Stimulated activated CD4-positive, alpha-beta T cell treated with anti-CD3 and anti-CD28 coated beads, Interleukin-1b, Interleukin-23, amount 100 ng/mL, for 48 hours (primary cell): ENCODE measurements at places on chromosomes 7 and 10.
A peak's percentile ranks its signal among the peaks of the same experiment; 100 is the strongest.

DNA sequence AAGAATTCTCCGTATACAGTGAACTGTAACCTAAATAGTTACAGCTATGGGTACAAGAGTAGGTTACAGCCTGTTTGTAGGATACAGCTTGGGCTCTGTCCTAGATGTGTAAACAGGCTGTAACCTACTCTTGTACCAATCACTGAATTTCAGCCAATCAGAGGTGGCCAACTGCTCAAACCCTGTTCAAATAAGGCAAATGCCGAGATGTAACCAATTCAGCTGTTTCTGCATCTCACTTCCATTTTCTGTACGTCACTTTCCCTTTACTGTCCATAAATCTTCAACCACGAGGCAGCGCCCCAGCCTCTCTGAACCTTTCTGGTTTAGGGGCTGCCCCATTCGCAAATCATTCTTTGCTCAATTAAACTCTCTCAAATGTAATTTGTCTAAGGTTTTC lies 8.3 kb upstream of the MMP21 start:
- no peak for DNase-seq

- DNase-seq: no peak
These were observed 71.5 kb downstream of the ZMIZ1 start for GRCh38 chr10:79140085-79140793.

GRCh38 chr10:50275650-50276235 lies 24.4 kb upstream of the ASAH2 start:
- peak; percentile 19 for DNase-seq

GRCh38 chr10:132158823-132159222 lies 27.9 kb upstream of the DPYSL4 start:
- peak; percentile 39 for DNase-seq

DNA sequence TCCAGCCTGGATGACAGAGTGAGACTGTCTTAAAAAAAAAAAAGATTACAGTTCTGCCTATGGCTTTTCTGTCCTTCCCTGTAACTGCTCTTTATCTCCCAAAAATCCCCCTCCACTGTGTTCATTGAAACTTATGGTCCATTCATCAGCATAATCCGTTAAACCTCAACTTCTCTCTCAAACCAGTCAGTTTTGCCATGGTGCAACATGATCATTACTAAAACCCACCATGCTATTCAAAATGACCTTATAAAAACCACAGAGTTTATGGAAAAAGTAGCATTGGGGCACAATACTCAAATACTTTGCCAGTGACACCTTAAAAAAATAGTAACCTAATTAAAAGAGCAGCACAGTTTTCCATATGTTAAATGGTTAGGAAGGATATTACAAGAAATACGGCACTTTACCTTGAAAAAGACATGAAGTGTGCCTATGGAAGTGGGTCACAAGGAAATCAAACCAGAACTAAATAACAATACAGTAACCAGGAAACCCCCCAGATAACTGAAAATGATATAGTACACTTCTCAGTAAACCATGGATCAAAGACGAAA lies 74.0 kb upstream of the ST8SIA6 start:
- DNase-seq: no peak

DNA sequence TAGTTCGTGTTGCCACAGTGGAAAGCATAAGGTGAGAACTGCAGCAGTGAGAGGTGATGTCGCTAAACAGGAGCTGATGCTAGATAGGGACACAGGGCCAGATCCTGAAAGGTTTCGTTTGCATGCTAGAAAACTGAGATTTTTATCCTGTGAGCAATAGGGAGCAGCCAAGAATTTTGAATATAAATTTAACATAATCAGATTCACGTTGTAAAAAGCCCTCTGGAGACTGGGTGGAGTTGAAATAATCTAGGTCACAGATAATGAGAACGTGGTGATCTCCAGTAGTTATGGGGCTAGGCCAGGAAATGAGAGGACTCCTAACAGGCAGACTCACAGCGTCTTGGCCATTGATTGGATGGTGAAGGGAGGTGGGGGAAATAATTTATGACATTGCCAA lies 92.1 kb upstream of the IMMP2L start:
- DNase-seq: no peak

GRCh38 chr10:62327885-62328284 lies 46.3 kb upstream of the ZNF365 start:
- no peak for DNase-seq

DNA sequence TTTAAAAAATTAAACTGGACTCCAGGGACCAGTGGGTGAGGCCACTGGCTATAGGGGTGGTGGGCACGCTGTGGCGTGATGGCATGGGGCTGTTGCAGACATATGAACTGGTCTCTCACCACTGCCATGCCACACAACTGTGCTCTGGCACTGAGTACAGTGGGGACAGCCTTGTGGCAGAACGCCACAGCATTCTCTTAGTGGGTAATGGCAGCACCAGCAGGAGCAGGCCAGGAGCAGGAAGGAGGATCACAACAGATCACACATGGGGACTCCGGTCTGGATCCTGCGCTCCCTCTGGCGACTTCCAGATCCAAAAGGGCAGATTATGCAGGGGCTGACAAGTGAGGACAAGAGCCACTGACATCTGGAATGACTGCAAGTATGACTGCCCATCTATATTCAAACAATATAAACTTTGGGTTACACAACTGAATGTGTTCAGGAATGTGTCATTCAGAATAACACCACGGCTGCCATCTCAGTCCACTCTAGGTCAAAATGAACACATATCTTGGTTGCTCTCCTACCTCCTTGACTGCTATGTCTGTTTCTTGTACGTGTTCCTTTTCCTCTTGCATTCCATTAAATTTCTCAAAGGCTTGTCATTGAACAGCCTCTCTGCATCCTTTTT lies 176.0 kb downstream of the KMT2E start:
- DNase-seq: no peak

GRCh38 chr7:43554423-43554822 lies 28.5 kb upstream of the STK17A start:
- DNase-seq: no peak

DNA sequence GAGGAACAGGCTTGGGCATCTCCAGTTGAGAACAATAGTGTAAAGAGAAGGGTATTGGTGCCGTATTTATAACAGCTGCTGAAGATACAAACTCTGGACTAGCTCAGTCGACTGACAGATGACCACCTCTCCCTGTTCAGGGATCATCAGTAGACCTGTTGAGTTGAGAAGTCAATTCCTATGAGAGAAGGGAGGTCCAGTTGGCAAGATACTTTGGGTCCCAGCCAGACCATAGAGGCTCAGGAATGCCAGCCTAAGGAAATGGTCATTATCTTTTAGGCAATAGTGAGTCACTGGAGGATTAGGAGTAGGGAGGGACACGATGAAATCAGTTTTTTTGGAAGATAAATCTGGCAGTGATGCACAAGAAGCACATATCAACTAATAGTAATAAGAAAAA lies 202.9 kb downstream of the TRIL start:
- no peak for DNase-seq

DNA sequence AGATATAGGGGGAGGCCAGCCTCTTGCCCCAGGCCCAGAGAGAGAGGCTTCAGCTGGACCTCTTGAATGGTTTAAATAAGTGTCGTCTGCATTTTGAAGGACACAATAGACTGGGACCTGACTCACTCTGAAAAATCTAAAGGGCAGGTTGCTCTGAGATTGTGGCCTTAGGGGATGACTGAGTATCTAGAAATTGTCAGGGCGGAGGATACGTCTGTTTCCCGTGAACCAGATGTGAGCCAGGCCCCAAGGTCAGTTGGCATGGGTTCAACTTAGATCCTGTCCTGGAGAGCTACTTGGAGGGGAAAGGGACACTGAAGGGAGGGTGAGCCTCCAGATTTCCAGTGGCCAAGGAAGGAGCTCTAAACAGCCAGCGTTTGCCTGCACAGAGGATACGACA lies 110.2 kb downstream of the CHN2 start:
- no peak for DNase-seq

GRCh38 chr10:113359655-113360054 lies 193.2 kb upstream of the HABP2 start:
- no peak for DNase-seq

DNA sequence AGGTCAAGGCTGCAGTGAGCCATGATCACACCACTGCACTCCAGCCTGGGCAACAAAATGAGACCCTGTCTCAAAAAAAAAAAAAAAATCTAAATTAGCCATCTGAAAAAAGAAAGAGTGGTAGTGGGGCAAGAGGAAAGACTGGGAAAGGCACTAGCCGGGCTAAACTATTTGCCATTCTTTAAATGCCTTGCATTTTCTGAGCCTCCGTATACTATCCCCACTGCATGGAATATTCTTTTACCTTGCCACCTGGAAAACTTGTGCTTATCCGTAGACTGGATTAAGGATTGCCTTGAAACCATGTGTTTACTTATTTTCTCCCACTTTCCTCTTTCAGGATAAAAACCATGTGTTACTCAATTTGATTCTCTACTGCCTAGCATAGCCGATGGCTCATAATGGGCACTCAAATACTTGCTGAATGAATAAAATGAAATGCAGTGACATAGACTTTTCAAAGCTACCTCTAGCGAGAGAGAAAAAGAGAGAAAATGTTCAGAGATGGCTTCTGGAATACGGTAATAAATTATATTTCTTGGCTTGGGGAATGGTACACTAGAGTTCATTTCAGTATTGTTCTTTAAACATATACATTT lies 30.6 kb downstream of the HYCC1 start:
- no peak for DNase-seq

DNA sequence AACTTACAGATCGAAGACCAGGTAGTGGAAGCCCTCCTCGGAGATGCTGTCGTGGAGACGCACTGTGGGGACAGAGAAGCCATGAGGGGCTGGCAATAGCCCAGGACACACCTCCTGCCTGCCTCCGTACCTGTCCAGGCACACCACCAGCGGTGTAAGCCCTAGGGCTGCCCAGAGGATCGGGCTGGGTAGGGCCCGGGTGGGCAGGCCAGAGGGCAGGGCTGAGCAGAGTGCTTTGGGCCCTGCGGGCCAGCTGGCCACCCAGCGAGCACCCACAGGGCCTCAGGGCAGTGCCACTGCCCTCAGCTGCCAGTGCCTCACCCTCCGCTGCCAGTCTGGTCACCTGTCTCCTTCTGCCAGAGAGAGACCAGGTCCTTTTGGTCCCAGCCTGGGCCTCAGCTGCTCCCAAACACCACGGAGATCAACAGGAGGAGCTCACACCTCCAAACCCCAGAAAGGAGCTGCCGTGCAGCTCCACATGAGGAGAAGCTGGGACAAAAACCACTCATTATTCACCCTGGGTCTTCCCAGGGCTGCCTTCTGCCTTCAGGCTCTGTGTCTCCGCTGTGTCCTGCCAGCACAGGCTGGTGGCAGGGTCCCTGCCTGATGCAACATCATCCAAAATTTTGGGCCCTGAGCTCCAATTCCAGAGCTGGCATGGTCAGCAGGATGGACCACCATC lies 58.2 kb downstream of the YKT6 start:
- no peak for DNase-seq

DNA sequence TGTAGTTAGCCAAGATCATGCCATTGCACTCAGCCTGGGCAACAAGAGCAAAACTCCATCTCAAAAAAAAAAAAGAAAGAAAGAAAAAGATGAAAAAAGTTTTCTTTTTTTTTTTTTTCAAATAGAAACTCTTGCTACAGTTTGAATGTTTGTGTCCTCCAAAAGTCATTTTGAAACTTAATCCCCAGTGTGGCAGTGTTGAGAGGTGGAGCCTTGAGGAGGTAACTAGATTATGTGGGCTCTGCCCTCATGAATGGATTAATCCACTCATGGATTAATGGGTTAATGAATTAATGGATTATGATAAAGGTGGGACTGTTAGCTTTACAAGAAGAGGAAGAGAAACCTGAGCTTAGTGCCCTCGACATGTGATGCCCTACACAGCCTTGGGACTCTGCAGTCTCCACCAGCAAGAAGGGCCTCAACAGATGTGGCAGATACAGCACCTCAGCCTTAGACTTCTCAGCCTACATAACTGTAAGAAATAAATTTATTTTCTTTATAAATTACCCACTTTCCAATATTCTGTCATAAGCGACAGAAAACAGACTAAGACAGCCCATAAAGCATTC lies 25.1 kb downstream of the CPEB3 start:
- DNase-seq: no peak

DNA sequence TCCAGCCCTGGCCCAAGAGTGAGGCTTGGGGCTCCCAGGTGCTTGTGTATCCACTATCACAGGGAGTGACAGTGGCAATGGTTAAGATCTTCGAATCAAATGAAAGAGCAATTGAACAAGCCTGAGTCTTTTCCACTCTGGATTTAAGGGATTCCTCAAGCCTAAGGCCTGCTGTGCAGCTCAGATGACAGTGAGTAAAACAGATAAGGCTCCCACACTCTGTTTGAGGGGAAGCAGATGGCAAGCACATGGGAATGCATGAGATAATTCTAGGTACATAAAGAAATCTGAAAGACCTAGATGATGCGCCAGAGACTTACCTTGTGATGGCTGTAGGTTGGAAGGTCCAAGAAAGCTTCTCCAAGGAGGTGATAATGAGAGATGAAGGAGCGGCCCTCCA lies 95.0 kb downstream of the LRRC18 start:
- DNase-seq: no peak

DNA sequence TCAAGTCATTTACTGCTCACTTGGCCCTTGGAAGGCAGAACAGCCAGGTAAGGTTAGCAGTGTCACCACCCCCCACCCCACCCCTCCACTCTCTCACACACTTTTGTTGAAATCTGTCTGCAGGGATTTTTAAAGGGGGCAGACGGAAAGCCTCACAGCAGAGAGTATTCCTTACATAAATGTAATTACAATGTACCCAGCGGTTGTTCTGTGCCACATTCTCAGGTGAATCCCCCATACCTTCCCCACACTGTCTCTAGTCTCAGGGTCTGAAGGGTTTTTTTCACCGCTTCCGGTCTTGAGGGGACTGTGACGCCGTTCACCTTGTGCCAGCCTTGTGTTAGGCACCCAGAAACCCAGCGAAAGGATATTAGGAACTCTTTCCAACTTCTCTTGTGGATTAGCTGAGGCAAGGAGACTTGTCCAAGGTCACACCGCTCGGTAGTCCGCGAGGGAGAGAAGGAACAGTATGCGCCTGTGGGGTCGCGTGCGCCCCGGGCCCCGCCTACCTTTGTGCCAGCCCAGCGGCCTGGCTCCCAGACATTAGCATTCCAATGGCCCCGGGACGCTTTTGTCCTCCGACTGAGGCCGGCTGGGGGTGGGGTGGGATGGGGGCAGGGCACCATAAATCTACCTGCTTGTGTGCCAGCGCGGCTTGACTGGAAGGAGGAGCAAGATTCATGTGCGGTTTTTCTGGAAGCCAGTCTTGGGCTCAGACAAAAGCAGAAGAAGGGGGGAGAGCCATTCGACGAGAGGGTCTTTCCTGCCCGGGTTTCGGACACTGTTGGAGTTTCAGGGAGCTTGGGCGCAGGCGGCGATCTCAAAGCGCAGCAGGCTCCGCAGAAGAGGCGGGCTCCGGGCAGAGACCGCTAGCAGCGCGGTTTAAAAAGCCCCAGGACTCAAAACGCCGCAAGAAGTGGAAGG lies 4.5 kb downstream of the NEUROG3 start:
- no peak for DNase-seq

GRCh38 chr7:154986200-154986945 lies 16.6 kb downstream of the PAXIP1 start:
- DNase-seq: no peak
